ENCODE measurements at places on chromosomes 7 and 10.

- DNase-seq = no peak
These were observed 285.8 kb downstream of the BMPER start for GRCh38 chr7:34191162-34191561.

DNA sequence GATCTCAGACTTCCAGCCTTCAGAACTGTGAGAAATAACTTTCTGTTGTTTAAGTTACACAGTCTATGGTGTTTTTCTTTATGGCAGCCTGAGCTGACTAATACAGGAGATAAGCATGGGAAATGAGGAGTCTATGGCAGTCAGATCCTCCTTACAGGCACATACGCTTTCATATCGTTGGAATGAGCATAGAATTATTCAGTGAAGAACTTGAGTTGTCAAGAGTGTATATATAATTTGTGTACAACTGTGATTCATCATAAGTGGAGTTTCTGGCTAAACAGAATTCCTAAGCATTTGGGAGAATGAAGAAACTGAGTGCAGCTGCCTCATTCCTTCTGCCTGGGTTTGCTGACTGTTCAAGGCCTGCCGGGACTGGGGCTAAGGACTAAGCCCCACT, 516.7 kb downstream of the ADRA2A start:
- DNase-seq = no peak

DNA sequence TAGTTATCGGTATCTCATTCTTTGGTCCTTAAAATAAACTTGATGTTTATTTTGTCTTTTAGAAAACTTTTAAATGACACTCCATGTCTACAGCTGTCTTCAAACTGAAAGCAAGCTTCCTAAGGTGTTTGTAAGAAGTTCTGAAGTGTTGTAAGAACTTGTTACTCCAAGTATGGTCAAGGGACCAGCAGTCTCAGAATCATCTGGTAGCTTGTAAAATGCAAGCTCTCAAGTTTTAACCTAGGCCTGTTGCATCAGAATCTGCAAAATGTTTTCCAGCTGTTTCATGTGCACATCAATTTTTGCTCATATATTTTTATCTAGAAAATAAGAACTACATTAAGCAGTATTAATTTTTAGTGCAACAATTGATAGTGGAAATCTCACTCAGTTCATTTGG, 104.1 kb downstream of the THSD7A start:
- DNase-seq = no peak

DNA sequence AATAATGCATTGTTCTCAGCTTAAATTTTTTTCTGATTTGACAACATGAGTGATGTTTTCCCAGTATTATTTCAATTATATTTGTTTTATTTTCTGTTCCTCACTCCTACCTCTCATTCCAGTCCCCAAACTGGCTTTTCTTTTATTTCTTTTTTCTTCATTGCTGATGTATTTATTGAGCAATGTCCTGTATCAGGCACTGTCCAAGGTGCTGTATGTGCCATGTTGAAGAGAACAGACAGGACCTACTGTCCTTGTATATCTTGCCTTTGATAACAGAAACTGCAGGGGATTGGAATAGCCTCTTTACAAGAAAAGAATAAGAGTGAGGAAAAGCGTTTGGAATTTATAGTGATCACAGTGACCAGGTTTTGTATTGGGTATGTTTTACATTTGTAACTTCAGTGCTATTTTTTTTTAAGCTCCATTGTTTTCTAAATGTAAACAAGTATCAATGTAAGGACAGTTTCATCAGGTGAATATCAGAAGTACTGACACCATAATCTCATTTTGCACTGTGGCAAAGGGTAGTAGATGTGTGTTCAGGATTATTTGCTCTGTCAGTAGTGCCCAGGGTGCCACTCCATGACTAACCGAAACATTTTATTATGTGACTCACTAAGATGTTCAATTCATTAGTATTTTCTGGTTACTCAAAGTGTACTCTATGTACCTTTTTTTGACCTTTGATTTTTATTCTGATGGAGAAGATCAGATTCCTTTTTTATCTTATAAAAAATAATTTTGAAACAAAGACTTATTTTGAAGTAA, 15.6 kb upstream of the CLDN12 start:
- no peak for DNase-seq

GRCh38 chr7:11328309-11328708, 354.6 kb downstream of the PHF14 start:
- no peak for DNase-seq

GRCh38 chr7:33503736-33504135, 374.4 kb downstream of the BBS9 start:
- DNase-seq = no peak

DNA sequence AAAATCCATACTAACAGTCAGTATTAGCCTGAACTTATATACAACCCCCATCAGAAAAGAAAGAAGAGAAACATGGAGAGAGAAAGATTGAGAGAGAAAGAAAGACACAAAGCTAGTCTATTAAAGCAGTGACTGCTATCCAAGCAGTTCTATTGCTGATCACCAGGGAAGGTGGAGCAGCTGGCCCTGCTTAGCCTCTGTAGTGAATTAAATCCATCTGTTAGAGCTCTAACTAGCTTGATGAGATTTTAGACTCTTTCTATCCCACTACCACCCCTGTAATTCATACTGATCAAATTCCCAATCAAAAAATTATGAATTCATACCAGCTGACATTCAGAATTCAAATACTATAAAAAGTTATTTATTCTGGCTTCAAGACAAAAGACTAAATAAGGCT, 486.0 kb upstream of the LRRN3 start:
- DNase-seq = no peak

- DNase-seq = peak; percentile 33
These were observed 378 bp downstream of the PIK3AP1 start for GRCh38 chr10:96719850-96720421.

- DNase-seq = no peak
These were observed 182.9 kb upstream of the INHBA start for GRCh38 chr7:41885748-41886147.

- no peak for DNase-seq
These were observed 49.9 kb downstream of the CALN1 start for GRCh38 chr7:72362246-72362645.

DNA sequence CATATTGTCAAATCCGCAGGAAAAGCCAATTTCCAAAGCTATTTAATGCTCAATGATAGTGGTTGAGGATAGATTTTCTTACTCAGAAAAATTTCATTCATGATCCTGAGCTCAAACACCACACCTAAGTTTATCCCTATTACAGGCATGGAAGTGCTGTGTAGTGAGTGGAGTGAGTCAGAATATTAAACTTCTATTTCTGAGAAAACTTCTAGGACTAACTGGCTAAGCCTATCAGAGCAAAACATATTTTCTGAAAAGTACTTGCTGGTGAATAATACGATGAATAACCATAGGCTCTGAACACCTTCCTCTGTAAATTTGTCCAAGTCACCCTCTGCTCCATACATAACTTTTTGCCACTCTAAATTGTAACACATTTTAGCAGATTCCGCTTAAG, 221.5 kb downstream of the SUGCT start:
- no peak for DNase-seq

- DNase-seq = no peak
These were observed 94.3 kb upstream of the AFAP1L2 start for GRCh38 chr10:114498413-114499111.

DNA sequence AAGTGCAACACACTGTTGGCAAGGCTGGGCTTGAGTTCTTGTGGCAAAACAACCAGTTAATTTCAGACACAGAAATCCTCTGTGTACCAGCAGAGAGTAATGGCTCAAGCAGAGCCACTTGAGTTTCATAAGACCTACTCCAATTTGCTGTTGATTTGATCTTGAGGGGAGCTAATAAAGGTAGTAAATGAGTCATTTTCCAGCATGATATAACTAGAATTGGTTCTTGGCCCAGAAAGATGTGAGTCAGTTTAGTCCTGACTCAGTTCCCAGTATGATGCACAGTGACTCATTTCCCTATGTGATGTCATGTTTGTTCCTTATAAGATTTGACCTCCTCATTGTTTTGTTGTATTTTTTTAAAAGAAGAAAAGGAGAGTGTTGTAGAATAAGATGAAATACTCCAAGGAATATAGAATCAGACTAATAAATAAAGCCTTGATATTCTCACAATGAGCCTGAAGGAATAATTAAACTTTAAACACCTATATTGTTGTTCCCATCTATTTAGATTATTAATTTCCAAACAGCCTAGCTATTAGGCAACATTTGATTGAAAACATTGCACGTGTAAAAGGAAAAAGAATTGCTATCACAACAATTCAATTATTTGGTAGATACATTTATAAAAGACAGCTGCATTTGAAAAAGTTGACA, 186.2 kb downstream of the REEP3 start:
- DNase-seq = no peak

DNA sequence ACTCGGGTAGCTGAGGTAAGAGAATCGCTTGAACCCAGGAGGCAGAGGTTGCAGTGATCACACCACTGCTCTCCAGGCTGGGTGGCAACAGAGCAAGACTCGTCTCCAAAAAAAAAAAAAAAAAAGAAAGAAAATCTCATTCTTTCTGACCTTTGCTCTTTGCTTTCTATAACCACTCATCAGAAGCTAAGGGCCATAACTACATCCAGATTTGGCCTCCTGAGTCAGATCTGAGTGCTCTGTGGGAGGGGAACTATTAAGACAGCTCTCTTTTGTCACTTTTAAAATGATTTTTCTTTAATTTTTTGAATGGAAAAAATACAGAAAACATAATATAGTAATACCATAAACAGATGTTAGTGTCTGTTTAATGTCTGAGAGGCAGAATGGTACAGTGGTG, 210.1 kb downstream of the KIAA1217 start:
- no peak for DNase-seq

- no peak for DNase-seq
These were observed 1.2 kb downstream of the BRI3 start for GRCh38 chr7:98282703-98283102.

GRCh38 chr10:33900596-33900995, 566.1 kb upstream of the NRP1 start:
- DNase-seq = no peak

- DNase-seq = no peak
These were observed 194.1 kb downstream of the DGKI start for GRCh38 chr7:137652721-137653120.

- no peak for DNase-seq
These were observed 35.9 kb upstream of the INHBA start for GRCh38 chr7:41738806-41739205.

GRCh38 chr10:98101366-98101765, 33.1 kb upstream of the R3HCC1L start:
- DNase-seq = no peak

DNA sequence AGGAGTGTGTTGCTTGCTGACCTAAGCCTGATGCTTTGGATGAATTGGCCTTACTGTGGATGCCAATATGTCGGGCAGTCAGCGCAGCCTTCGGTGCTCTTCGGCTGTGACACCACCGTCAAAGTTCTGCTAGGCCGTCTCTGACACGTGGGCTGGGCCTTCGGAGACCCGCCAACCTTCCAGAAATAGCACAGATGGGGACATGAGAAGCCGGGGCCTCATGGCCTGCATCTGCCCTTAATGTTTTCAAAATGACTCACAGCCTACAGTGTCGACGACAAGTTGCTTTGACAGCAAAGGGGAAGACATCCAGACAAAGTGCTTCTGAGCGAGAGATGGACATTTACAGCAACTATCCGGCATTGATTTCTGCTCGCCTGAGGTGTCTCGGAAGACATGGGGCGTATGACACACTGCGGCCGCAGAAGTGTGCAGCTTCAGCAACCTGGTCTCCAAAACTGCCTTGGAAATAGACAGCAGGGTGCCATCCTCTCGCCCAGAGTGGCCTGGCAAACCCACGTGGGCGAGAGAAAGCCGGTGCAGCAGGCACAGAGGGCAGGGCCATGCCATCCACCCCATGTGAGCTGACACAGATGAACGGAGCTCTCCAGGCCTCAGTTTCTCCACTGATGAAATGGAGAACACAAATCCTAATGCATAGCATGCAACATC, 94.0 kb upstream of the PPP2R2D start:
- no peak for DNase-seq

DNA sequence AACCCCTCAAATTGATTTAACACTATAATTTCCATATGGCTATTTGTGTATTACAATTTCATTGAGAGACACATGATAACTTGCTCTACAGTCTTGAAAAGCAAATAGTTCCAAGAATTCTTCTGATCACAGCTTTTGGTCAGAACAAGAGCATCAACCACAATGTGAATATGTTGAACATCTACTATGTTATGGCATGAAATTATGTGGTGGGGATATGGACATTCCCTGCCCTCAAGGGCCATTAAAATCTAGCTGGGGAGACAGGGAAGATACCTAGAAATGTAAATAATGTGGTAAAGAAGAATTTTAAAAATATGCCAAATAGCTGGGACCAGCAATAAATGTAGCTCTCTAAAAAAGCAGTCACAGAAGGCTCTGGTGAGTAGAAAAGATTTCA, 262.2 kb downstream of the FZD1 start:
- no peak for DNase-seq

DNA sequence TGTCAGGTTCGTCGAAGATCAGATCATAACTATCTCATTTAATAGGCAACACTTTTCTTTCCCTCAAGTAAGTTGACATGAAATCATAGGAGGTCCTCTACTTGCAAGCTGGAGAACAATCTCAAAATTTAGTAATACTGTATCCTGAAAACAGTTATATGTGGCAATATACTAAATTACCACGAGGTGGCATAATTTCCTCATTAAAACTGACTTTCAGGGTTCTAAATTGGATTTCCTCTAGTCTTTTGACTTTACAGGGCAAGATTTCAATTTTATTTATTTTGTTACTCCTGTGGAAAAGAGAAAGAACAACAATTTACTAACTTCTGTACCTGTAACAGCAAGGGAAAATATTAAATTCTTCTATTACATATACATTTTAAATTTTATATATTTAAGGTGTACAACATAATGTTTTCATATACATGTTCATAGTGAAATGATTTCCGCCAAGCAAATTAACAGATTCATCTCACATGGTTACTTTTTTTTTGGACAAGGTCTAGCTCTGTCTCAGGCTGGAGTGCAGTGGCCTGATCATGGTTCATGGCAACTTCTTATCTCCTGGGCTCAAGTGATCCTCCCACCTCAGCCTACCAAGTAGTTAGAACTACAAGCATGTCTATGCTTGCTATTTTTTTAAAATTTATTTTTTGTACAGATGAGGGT, 53.4 kb upstream of the CYP2C18 start:
- DNase-seq = no peak

- no peak for DNase-seq
These were observed 63.3 kb downstream of the NOC3L start for GRCh38 chr10:94299417-94299816.

- DNase-seq = no peak
These were observed 678 bp downstream of the SH2B2 start for GRCh38 chr7:102287111-102287980.

DNA sequence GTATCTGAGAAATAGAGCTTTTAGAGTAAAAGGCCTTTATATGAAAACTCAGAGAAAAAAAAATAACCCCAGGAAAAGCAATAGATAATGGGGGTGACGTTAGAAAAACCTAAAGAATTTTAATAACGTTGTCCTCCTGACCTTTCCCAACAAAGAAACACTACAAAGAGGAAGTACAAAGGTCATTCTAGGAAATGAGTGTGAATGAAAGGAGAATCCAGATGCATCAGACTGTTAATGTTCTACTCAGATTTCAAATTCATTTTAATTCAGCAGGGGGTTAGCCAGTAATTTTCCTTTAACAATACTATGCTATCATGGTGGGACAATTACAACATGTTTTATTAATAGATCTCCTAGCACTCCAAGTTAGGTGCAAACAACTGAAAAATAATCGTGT, 73.8 kb upstream of the CDK1 start:
- DNase-seq = no peak

Data from stimulated activated CD8-positive, alpha-beta memory T cell treated with anti-CD3 and anti-CD28 coated beads, Interleukin-15, amount 100 ng/mL, for 24 hours (primary cell).